RPMI7951 (cell line): ENCODE measurements at places on chromosomes 1 and 21. TPM values are rescaled to one million over a fixed set of nuclear protein-coding genes. Genes with fewer than 3 reads are reported as not detected.

GRCh38 chr1:19454265-19455146, 30.8 kb downstream of the CAPZB start:
- peak; percentile 65 for DNase-seq

DNA sequence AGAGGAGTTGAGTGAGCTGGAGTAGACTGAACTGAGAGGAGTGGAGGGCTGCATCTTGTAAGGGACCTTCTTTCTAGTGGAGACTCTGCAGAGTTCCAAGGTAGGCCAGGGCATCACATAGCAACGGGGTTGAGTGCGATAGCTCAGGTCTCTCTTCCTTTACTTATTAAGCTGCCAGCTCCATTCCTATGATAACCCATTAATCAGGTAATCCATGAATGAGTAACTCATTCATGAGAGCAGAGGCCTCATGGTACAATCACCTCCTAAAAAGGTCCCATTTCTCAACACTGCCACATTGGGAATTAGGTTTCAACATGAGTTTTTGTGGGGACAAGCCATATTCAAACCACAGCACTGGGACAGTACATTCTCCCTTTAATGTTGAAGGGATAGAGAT, 21.3 kb downstream of the VN1R5 start:
- no peak for DNase-seq

DNA sequence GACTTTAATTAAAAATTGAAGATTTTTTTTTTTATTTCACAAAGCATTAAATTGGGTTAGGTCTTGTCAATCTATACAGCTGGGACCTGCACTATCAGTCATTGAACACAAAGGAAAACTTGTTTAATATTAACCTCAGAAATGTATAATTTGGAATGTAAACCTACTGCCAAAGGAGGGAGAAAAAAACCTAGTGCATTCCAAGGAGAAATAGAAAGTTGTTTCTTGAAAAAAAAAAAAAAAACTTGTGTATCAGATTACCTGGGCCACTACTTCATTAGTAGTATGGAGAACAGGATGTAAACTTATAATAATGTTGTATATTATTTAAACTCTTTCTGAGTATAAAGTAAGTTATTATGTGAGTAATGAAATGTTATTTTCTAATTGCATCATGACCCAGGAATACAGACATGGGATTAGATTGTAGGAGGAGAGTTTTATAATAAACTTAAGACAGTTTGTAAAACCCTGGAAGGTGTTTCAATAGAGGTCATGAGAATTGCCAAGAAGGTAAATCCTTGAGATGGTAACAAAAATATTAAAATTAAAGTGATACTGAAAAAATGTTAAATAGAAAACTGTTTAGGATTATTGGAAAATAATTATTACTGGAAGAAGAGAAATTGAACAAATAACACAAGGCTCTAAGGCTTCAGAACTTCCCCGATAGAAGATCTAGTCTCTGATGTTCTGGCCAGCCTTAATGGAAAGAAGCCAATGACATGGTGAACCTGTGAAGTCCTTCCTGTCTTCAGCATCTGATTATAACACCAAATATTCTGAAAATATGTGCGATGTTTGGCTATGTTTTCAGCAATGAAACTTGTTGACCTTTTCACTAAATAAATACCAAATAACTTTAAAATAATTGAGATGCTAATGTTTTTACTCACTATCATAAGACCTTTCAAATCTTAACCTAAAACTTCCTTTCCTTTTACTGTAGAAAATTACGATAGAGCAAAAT, 412.8 kb upstream of the LYPLAL1 start:
- DNase-seq, result no peak

DNA sequence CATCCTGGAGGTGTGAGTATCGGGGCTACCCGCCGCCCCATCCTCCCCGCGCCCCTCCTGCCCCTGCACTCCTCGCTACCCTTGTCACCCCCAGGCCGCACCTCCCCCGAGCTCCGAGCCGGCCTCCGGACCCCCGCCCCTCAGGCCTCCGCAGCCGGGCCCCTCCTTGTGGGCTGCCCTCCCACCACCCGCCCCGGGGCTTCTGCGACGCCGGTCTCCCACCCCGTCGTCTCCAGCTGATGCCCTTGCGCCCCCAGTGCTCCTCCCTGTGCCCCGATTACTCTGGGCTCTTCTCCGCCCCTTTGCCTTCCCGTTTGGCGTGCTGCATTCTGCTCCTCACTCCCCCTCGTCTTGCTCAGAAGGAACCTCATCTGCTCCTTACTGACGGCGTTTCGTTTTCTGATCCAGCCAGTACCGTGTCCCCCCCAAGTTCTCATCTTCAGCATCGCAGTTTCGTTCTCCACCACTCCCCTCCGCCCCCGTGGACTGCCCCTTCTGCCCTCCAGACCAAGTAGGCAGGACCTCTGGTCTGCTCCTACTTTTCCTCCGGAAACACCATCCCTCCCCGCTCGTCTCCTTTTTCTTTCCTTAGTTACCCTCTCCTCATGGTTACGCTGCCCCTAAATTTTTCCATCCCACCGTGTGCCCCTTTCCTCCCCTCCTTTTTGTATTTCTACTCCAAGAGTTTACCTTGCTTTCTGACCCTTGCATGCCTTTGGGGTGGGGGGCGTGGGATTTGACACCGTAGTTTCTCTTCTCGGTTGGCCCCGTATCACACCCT, 841 bp downstream of the SNX27 start:
- DNase-seq, result peak; percentile 37

DNA sequence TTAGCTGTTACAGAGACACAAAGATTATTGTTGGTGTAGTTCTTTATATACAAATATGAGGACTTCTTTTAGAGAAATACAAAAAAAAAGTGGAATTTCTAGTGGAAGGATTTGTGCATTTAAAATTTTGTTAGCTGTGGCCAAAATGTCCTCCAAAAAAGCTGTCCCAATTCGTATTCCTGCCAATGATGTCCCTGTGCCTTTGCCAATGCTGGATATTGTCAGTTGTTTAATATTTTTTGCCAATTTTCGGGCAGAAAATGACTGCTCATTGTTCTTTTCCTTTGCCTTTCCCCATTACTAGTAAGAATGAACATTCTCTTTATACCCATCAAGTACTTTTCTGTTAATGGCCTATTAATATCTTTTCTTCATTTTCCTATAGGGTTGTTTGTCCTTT, 110.0 kb upstream of the HOOK1 start:
- no peak for DNase-seq

DNA sequence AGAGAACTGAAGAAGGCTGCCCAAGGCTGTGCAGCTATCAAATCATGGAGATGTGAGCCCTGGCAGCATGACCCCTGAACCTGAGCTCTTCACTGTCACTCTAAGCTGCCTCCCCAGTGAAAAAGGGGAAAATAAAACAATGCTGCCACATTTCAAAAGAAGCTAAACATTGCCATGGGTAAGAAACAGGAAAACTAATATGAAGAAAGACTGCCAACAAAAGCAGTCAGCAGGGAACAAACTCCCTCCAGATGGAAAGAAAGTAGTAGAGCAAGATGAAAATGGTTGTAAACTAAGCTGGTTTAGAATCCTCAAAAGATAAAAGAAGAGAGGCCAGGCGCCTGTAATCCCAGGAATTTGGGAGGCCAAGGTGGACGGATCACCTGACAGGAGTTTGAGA, 36.2 kb upstream of the CSF1 start:
- DNase-seq, result no peak

The KRTAP12-2 gene
- not detected in 2 replicates for total RNA-seq

DNA sequence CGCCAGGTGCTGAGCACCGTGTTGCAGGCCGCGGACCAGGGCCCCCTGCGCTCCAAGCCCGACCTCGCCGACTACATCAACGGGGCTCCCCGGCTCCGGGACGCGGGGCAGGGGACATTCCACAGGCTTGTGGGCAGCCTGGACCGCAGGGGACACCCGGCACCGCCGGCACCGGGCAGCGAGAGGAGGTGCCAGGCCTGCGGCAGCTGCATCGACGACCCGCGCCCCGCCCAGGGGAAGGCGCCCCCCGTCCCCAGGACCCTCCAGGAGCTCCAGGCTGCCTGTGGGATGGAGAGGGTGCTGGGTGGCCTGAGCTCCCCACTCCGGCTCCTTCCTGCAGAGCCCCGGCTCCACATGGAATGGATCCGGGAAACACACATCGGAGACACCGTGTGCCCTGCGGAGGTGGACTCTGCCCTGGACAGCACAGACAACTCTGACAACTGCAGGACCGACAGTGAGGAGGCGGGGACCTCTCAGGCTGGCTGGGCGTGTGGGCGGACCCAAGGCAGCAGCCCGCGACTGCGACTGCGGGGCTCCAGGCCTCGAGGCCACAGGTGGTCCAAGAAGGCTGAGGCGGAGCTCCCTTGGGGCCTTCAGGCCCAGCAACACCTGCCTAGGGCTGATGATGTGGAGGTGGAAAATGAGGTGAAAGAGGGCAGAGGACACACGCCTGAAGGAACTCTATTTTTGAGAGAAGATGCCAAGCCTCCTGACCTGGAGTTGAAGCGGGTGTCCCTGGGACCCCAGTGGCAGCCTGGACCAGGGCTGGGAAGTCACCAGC, 22.8 kb downstream of the KIAA1614 start:
- no peak for DNase-seq

DNA sequence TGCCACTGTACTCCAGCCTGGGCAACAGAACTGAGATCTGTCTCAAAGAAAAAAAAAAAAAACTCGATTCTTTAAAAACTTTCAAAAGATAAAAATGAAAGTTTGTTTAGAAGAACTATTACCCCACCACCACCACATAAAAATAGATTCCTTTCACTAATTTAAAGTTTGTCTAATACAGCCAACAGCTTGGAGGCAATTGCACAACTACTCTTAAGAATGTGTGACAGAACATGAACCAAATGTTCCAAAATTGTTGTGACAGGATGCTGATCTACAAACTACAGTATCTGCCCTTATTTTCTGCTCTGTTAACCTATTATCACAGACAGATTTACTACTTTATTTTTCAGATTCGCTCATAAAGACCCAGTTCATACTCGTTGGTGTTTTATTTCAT, 5.5 kb upstream of the TGFBR3 start:
- DNase-seq, result peak; percentile 46

The GPX7 gene
- total RNA-seq, result 32.6 and 38.9 TPM in 2 replicates

DNA sequence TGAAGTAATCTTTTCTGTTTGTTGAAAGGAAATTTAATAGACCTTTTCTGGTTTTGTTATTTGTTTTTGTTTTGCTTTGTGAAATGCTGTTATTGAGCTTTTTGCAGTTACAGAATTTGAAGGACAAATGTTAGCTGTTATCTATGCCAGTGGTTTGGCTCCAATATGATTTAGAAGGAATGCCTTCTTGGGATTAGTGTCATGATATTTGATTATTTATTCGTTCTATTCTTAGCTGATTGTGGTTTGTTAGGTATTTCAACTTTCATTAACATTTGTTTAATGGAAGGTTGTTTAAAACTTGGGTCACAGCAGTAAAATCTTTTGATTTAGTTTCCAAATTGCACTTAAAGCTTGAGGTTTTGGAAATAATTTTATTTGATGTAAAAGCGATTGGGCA, 33.5 kb downstream of the ADGRL2 start:
- no peak for DNase-seq

DNA sequence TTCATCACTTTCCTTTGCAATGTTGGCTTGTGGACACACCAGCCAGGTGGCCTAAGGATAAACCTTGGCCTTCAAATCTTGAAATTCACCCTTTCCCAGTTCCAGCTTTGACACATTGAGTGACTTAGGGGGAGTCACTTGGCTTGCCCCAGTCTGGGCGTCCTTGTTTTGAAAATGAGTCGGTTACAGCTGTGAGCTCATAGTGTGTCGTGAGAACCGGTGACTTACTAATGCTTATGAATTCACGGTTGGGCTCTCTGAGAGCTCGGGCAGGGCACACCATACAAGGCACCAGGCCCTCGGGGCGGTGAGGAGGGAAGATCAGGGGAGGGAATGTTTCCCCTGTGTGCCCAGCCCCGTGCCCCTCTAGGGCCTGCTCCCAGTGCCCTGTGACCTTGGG, 126.9 kb upstream of the TMPRSS2 start:
- peak; percentile 84 for DNase-seq

- no peak for DNase-seq
Observed at GRCh38 chr1:239224100-239224499, 162.3 kb upstream of the CHRM3 start.
